ENCODE measurements at places on chromosomes 1 and 21.

DNA sequence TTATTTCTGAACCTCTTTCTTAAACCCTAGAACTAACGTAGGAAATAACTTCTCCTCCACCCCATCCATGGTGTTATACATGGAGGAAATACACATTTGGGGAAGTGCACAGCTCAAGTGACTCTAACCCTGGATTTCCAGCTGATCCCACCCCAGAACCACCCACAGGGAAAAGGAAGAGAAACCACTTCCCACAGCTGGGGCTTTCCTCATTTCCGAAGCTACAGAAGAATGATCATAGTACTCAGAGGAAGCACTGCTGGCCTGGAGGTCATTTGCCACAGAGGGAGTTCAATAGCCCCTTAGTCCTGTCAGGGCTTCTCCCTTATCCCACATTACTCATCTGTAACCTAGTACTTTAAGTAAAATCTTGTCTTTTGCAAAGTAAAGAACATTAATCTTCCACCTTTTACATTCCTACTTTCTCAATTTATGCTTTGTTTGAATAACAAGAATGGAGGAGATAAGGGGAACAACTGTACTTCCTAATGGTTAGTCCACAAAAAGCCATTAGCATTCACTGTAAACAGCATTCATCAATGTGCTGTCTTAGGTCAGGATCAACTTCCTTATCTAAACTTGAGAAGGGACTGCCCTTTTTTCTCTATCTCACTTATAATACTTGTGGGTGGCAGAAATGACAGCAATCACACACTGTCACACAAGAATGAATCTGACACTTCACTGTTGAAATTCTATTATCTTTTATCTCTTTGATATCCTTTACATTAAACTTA is 63.0 kb upstream of the RGS1 start:
- H3K36me3 ChIP-seq: no peaks in the 10 kb centered on the region
- H3K27me3 ChIP-seq: no peaks in the 10 kb centered on the region
- H3K27ac ChIP-seq: peak overlapping the region; percentile 96
- no peak overlapping the region for H3K4me3 ChIP-seq
- DNase-seq: no peak

DNA sequence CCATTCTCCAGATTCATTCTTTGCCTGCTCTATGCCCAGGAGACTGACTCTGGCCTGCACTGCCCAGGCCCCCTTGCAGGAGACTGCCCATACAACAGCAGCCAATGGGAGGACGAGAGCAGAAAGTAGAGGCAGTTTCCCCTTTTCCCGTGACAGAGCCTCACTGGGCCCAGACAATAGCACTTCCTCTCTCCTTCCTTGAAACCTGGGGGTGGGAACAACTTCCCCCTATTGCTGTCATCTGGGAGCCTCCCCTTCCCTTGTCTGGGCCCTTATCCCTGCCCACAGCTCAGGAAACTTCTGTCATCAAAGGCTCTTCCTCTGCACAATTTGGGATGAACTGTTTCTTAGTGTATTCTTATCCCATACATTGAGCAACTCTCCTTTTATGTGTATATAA is 60.8 kb upstream of the KCNJ15 start:
- no peak overlapping the region for H3K4me3 ChIP-seq
- H3K36me3 ChIP-seq: no peaks in the 10 kb centered on the region
- H3K27ac ChIP-seq: no peak overlapping the region

DNA sequence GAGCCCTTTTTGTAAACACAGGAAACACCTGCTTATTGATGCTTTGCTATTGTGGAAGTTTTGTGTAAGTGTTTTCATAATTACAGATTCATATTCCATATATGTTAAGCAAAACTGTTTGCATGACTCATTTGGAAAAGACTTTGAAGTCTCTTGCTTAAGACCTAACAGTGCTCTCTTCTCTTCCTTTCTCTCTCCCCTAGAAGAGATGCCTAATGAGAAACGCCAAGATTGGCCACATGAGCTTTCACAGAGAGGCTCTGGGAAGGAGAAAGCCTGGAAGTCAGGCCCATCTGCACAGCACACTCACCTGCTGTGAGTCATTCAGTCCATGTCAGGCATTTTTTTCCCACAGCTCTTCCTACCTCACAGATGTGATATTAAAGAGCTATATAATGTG is 101.6 kb upstream of the PALMD start:
- no peak overlapping the region for H3K4me3 ChIP-seq
- DNase-seq: no peak
- no peaks in the 10 kb centered on the region for H3K27me3 ChIP-seq
- H3K36me3 ChIP-seq: no peaks in the 10 kb centered on the region
- H3K4me1 ChIP-seq: peaks cover 8% of the 10 kb centered on the region

DNA sequence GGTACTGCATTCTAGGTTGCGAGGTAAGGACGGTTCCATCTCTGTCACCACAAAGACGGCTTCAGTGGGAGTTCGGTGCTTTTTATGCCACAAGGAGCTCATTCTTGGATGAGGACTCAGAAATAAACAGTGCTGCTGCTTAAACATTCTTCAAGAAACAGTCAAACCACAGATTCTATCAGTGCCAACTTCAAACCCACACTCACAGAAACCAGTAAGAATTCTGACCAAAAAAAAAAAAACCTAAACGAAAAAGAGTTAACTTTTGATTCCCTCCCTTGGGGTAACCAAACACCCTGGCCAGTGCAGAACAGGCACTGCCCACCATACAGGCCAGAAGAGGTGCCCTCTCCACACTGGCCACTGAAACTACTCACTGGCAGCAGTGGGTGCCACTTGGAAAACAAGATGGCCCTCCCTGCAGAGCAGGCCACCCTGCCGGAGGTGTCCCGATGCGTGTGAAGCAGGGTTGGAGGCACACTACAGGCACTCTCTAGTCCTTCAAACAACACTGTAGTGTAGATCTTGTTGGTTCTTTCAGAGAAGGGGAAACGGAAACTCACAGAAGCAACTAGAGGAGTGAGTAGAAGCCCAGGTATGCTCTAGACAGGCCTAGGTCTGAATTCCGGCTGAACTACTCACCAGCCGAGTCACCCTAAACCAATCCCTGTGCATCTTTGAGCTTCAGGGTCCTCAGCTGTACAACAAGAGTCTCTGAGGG is 87.3 kb upstream of the TLR5 start:
- no peak overlapping the region for H3K4me3 ChIP-seq
- H3K27me3 ChIP-seq: peaks cover 41% of the 10 kb centered on the region
- peaks cover 2% of the 10 kb centered on the region for H3K4me1 ChIP-seq
- no peak for DNase-seq
- no peak overlapping the region for H3K27ac ChIP-seq

DNA sequence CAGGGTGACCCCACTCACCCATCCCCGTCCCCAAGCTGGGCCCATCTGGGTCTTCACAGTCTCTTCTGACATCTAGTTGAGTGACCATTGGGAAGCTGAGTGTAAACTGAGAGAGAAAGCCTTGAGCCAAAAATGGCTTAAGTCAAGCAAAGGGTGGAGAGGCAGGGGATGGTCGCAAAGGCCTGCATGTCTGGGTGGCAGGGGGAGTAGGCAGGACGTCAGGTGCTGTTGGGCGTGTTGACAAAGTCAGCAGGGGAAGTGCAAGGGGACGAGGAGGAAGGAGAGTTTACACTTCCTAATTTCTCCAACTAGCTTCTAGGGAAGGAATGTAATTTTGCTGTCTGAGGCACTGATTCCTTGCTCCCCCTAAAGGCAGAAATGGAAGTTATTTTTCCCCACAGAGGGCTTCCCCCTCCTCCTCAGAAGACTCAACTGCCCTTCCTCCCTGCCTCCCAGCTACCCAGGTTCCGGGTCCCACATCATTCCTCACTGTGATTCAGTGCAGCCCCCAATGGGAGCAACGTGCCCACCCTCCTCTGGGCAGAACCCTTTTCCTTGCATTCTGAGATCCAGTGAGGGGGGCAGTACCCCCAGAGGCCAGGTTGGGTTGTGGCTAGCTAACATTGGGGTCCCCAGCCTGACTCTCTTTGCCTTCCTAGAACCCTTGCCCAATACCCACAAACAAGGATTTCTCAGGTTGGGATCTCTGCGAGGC is 1.2 kb upstream of the ADORA1 start:
- no peak overlapping the region for H3K27ac ChIP-seq
- H3K27me3 ChIP-seq: peaks cover 86% of the 10 kb centered on the region
- H3K4me3 ChIP-seq: no peak overlapping the region
- H3K4me1 ChIP-seq: peaks cover 14% of the 10 kb centered on the region

- DNase-seq: no peak
- no peak overlapping the region for H3K27ac ChIP-seq
- H3K4me1 ChIP-seq: peaks cover 5% of the 10 kb centered on the region
- no peak overlapping the region for H3K4me3 ChIP-seq
Measured at GRCh38 chr1:207883660-207884250, 27.2 kb downstream of the CD34 start.

- peaks cover 3% of the 10 kb centered on the region for H3K27me3 ChIP-seq
- H3K4me3 ChIP-seq: no peak overlapping the region
- DNase-seq: no peak
- no peak overlapping the region for H3K27ac ChIP-seq
- H3K4me1 ChIP-seq: peaks cover 12% of the 10 kb centered on the region
Measured at GRCh38 chr21:42404539-42404938, 837 bp downstream of the UBASH3A start.

DNA sequence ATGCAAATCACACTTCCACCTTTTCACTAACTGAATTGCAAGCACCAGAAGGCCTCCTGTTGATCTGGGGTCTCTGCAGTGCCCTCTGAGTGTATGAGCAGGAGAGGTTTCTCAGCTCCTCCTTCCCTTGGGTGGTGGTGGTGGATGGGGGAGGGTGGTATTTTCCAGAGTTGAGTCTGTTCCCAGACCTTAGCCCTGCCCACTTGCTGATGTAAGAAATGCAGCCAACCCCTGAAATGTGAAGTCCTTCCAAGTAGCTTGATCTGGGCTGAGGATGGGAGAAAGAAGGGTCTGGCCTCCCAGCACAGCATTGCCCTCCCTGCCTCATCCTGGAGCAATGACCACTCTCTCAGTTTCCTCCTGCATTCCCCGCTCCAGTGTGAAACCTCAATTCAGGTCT is 6.3 kb upstream of the FOXD2 start:
- no peak overlapping the region for H3K27ac ChIP-seq
- H3K36me3 ChIP-seq: no peaks in the 10 kb centered on the region
- H3K4me1 ChIP-seq: peaks cover 9% of the 10 kb centered on the region
- no peak overlapping the region for H3K4me3 ChIP-seq
- DNase-seq: no peak

DNA sequence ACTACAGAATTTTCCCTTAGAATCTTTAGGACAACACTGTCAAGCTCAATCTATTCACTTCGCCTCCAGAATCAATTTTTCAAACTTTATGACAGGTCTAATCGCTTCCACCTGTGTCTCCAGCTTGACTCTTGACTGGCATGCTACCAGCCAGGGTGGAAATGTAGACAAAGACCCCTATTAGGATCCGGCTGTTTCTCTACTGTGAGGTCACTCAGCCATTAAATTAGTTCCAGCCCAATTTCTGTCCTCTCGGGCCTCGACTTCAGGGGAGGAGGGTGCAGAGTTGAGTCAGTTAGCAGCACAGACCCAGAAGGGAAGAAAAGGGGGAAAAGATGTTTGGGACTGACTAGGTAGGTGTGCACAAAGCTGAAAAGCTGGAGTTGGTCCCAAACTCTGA is 78.5 kb downstream of the HLCS start:
- no peak for DNase-seq
- H3K27me3 ChIP-seq: no peaks in the 10 kb centered on the region
- H3K27ac ChIP-seq: no peak overlapping the region
- H3K4me1 ChIP-seq: peaks cover 5% of the 10 kb centered on the region
- peaks cover 29% of the 10 kb centered on the region for H3K36me3 ChIP-seq

DNA sequence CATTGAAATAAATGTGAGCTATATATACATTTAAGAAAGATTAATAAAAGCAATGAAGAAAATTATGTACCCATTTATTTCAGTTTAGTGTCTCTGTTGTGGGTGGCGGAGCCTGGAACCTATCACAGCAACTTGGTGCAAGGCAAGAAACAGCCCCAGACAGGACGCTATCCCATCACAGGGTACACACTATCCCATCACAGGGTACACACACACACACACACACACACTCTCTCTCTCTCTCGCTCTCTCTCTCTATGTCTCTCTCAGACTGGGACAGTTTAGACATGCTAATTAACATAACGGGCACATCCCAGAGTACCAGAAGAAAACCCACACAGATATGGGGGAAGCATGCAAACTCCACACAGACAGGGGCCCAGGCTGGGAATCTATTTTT is 6.5 kb upstream of the IL6R start:
- H3K4me3 ChIP-seq: no peak overlapping the region
- H3K36me3 ChIP-seq: peaks cover 4% of the 10 kb centered on the region
- H3K4me1 ChIP-seq: peaks cover 2% of the 10 kb centered on the region
- DNase-seq: no peak
- peaks cover 6% of the 10 kb centered on the region for H3K27me3 ChIP-seq

GRCh38 chr1:219907772-219908070 is 20.6 kb downstream of the SLC30A10 start:
- DNase-seq: no peak
- H3K4me3 ChIP-seq: no peak overlapping the region
- no peaks in the 10 kb centered on the region for H3K36me3 ChIP-seq
- H3K27me3 ChIP-seq: peaks cover 2% of the 10 kb centered on the region
- no peaks in the 10 kb centered on the region for H3K4me1 ChIP-seq

DNA sequence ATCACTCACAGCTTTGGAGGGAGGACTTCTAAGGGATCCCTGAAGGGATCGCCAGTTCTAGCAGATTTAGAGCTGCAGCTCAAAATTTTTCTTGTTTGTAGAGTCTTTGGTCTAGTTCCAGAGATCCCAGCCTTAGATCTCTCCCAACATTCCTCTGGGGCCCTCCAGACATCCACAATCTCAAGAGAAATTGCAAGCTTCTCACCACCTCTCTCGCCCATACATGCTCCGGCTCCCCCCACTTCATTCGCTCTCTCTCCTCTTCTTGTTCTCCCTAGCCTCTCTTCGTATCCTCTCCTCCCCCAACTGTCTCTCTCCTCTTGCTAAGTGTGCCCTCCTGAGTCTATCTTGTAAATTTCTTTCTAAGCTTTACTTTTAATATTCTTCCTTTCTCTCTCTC is 15.1 kb upstream of the TUT4 start:
- H3K27me3 ChIP-seq: peaks cover 17% of the 10 kb centered on the region
- H3K4me3 ChIP-seq: no peak overlapping the region
- DNase-seq: no peak
- no peak overlapping the region for H3K27ac ChIP-seq
- H3K4me1 ChIP-seq: peaks cover 6% of the 10 kb centered on the region
- no peaks in the 10 kb centered on the region for H3K36me3 ChIP-seq

GRCh38 chr1:200372885-200373181 is 37.0 kb downstream of the ZNF281 start:
- H3K4me3 ChIP-seq: no peak overlapping the region
- DNase-seq: no peak
- no peaks in the 10 kb centered on the region for H3K36me3 ChIP-seq
- peak overlapping the region; percentile 63 for H3K27ac ChIP-seq

GRCh38 chr1:168966217-168966616 is 140.3 kb upstream of the ATP1B1 start:
- H3K36me3 ChIP-seq: no peaks in the 10 kb centered on the region
- H3K27ac ChIP-seq: no peak overlapping the region
- H3K27me3 ChIP-seq: peaks cover 2% of the 10 kb centered on the region
- H3K4me3 ChIP-seq: no peak overlapping the region

GRCh38 chr1:107670397-107671040 is 294.5 kb downstream of the VAV3 start:
- H3K4me3 ChIP-seq: no peak overlapping the region
- H3K27ac ChIP-seq: no peak overlapping the region
- H3K27me3 ChIP-seq: no peaks in the 10 kb centered on the region
- peaks cover 19% of the 10 kb centered on the region for H3K4me1 ChIP-seq
- no peak for DNase-seq
- H3K36me3 ChIP-seq: no peaks in the 10 kb centered on the region

GRCh38 chr1:244419024-244419423 is 32.7 kb downstream of the ADSS2 start:
- H3K4me3 ChIP-seq: no peak overlapping the region
- no peak overlapping the region for H3K27ac ChIP-seq
- H3K36me3 ChIP-seq: peaks cover 46% of the 10 kb centered on the region
- DNase-seq: no peak
- peaks cover 8% of the 10 kb centered on the region for H3K4me1 ChIP-seq

Data from progenitor cell of endocrine pancreas (in vitro differentiated cells).